ENCODE measurements at places on chromosomes 5 and 9. TPM values are rescaled to one million over a fixed set of nuclear protein-coding genes. Genes with fewer than 3 reads are reported as not detected.

Gene OLFM1
- total RNA-seq: 4.9 TPM

- ATAC-seq: no peak
Measured at GRCh38 chr5:66795682-66796081, 199.5 kb downstream of the MAST4 start.

GRCh38 chr5:77209495-77210090 is 887 bp upstream of the PDE8B start:
- ATAC-seq: no peak

DNA sequence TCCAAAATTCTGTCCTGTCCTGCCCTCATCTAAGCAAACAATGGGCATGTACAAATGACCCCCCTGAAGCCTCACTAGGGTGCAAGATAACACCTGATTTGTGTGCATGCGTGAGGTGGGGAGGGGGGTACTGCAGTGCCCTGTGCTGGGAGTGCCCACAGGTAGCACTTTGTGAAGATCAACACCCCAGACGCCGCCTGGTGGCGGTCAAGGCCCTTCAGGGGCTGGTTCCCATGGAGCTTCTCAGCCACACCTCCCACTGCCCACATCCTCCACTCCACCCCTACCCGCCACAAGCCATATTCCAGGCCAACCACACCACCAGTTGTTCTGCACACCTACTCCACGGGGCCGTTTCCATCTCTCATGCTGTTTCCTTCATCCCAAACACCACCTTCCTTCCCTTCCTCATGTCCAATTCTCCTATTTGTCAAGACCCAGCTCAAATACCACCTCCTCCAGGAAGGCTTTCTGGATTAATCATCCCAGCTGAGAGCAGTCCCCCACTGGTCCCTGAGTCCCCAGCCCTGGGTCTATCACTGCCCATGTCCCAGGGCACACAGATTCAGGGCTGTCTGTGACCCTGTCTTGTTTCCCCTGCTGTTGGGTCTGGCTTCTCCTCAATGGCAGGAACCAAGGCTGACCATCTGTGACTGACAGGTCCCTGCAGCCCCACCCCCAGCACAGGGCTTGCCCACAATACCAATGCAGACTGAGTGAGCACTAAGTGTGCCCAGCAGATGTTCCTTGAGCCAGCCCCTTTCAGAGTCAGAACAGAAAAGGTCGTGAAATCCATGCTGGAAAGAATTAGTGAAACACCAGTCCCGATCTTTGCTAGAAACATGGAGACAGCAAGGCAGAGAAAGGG is 178.4 kb downstream of the PAX5 start:
- no peak for ATAC-seq

- ATAC-seq: no peak
Measured at GRCh38 chr5:133277744-133278143, 225.9 kb downstream of the HSPA4 start.

- no peak for ATAC-seq
Measured at GRCh38 chr9:111198936-111199335, 131.1 kb downstream of the OR2K2 start.
